ENCODE measurements at places on chromosomes 12 and 14. TPM values are rescaled to one million over a fixed set of nuclear protein-coding genes. Genes with fewer than 3 reads are reported as not detected.

SCNN1A gene
- 0.16 TPM for total RNA-seq

SLCO1B1 gene
- total RNA-seq = not detected

PPM1A gene
- 16.2 TPM for total RNA-seq

GTF2A1 gene
- 43.5 TPM for total RNA-seq

Measured in bronchial smooth muscle cell (primary cell).